ENCODE measurements at places on chromosomes 5 and 9.

- no peak for DNase-seq
These were observed 37.0 kb downstream of the MAMDC2 start for GRCh38 chr9:70080481-70081119.

GRCh38 chr9:33510262-33511183 lies 13.5 kb upstream of the ANKRD18B start:
- peak; percentile 65 for DNase-seq

- no peak for DNase-seq
These were observed 355.3 kb downstream of the KIAA0825 start for GRCh38 chr5:94263068-94263467.

DNA sequence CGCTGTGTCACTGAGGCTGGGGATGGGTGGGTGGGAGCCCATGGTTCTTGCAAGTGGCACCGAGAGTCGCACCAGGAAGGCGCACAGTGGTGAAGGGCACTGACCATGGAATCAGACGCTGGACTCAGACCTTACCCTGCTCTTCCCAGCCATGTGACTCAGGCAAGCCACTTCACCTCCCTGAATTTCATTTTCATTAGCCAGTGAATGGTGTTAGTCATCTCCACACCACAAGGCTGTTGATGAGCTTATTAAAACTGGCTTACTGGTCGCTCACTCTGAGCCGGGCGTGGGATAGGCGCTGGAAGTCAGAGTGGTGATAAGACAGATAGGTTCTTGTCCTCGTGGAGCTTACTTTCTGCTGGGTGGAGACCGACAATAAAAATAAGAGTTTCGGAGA lies 25.1 kb downstream of the FGF18 start:
- DNase-seq, result no peak

GRCh38 chr5:133404724-133405123 lies 207.6 kb downstream of the FSTL4 start:
- no peak for DNase-seq

GRCh38 chr5:8683496-8683895 lies 814.5 kb downstream of the MTRR start:
- no peak for DNase-seq

DNA sequence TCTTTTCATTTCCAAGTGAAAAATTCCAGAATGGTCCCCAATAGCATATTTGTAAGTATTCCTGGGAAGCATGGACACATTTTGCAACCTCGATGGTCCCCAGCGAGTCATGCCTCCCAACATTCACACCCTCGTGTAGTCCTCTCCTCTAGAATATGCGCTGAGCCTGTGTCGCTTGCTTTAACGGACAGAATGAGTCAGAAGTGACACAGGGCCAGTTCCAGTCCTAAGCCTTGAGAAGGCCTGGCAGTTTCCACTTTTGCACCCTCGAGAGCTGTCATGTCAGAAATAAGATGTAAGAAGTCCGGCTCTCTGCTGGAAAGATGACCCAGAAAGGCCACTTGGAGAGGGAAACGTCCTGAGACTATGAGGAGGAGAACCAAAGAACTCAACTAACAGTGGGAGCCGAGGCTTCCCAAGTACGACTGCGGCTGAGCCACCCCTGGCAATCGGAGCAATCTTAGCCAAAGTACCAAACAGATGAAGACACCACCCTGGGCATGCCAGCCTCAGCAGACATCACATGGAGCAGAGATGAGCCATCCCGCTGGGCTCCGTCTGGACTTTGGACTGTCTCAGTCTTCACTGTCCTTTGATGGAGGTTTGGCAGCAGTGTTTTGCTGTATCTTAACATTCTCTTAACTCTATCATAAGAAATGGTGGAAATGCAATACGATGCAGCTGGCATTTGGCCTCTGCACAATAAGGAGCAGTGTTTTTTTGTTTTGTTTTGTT lies 42.6 kb upstream of the GFPT2 start:
- no peak for DNase-seq

DNA sequence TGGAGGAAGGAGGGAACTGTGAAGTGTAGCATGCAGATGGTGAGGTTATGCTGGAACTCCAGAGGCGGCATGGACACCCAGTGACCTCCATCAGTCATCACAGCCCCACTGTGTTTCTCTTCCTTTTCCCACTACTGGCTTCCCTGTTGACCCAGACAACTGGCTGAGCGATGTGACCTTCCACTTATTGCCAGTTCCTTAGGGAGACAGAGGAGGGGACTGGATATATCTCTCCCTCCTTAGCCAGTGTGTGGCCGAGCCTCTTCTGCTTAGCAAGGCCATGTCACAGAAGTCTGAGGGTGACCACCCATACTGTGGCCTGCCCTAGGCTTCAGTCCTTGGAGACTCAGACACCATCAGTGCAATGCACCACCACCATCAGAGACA lies 3.0 kb upstream of the PHYKPL start:
- DNase-seq, result no peak

GRCh38 chr5:134225780-134226440 lies at the start of gene PPP2CA:
Gene PPP2CA, minus strand, starts transcription at chr5:134226073. Its CDS starts 212 bp downstream, at chr5:134225861.
- peak; percentile 99 for DNase-seq

- no peak for DNase-seq
These were observed 388.3 kb downstream of the TMEM38B start for GRCh38 chr9:106082621-106083020.

DNA sequence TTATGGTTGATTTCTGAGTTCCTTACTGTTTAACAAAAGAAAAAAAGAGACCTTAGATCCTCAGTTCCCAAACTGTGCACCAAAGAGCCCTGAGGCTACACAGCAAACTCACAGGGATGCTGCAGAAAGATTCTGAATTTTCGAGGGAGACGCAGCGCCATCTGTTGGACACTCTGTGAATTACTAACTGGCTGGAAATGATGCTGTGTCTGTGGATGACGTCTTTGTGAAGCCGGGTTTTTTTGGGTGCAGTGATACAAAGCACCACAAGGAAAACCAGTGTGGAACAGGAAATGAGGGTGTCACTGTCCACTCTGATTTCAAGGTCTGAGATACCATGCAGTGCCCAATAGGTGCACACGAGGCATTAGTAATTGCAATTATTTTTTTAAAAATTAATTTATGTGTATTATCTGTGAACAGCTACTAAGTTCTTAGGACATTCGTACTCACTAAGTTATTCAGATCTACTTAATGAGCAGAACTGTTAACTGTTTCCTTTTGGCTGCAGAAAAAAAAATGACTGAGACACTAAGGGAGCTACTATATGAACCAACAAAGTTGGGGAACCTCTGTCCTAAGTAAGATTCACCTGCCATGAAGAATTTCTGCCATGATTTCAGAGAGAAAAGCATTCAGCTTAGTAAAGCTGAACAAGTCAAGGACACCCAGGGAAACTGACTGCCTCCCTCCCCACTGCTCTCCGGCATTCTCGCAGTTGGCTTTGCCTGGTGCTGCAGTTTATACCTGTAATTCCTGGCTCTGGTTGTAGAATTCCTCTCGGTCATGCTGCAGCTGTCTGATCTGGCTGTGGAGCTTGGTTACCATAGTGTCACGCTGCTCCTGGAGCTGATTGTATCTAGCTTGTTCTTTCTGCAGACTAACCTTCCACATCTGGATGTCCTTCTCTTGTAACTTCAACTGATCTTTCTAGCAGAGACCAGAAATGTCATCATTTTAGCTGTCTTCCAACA lies 23.4 kb downstream of the SPACA9 start:
- DNase-seq, result peak; percentile 83

DNA sequence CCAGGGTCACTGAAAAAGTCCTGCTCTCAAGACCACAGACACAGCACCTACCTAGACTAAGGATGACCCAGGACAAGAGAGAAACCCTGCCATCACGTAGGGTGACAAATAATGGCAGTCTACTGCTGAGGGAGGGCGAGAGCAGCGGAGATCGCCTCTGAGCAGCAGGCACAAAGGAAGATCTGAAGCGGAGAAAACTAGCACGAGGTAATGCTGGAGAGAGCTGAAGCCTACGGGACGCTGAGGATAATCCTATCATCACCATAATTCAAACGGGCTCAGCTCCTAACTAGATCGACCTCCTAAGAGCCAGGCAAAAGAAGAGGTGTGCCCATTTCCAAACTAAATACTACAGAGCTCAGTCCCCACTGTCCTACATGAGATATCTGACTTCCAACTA lies 41.3 kb downstream of the FBXO10 start:
- no peak for DNase-seq

DNA sequence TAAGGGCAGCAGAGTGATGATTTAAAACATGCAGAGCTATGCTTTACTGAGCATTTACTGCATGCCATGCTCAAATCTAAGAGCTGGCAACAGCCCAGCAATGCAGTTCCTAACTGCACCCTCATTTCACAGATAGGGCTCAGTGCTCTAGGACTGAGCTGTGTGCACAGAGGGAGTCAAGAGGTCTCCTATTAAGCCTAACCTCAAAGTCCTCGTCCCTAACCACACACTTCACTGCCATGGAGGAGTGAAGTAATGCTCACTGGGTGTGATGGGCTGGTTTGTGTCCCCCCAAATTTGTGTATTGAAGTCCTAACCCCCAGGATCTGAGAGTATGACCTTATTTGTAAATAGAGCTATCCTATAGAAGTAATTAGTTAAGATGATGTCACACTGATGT lies 25.9 kb downstream of the BARX1 start:
- DNase-seq, result no peak

DNA sequence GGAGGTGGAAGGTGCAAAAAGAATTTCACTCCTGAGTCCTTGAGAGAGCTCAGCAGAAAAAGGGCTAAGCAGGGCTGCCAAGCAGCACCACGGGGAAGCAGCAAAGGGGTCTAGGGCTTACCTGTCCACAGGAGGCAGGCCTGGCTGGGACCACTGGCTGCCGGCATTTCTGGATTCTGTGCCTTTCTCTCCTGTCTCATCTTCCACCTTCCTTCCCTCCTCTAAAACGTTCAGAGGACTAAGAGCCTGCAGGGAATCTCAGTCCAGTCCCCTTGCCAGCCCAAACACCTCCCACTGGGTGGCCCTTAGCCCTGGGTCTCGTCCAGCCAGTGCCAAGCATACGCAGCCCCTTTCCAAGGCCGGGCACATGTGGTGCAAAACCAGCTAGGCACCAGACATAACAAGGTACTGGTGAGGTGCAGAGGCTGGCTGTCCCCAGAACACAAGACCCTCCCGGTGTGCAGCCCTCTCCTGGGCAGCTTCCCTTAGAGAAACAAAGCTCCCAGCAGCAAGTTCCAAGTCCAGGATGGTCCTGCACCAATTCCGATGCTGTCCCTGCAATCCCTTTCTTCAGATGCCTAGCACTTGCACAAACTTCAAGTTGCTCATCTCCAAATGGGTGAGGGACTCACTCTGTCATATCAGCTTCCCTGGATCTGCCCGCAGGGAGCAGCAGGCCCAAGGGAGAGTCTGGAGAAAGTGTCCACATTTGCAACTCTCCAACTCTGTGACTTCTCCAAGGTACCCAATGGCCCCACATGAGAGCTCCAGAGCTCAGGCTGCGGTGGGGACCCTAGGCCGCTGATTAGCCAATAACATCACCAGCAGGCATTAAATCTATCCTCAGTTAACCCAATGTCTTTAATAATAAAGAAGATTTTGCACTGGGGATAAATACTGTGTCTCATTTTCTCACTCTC lies 126.3 kb downstream of the C5orf15 start:
- DNase-seq, result no peak

- no peak for DNase-seq
These were observed 71.6 kb downstream of the PKD2L2 start for GRCh38 chr5:137960819-137961218.

DNA sequence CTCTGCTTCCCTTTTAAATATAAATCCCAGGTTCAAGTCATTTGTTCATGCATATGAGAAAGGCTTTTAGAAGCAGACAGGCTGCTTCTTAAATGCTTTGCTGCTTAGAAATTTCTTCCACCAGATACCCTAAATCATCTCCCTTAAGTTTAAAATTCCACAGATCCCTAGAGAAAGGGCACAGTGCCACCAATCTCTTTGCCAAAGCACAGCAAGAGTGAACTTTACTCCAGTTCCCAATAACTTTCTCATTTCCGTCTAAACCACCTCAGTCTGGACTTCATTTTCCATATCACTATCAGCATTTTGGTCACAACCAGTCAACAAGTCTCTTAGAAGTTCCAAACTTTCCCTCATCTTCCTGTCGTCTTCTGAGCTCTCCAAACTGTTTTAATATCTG lies 679.8 kb upstream of the FTMT start:
- DNase-seq, result no peak

GRCh38 chr9:91726406-91727100 lies 223.5 kb downstream of the ROR2 start:
- DNase-seq, result no peak

DNA sequence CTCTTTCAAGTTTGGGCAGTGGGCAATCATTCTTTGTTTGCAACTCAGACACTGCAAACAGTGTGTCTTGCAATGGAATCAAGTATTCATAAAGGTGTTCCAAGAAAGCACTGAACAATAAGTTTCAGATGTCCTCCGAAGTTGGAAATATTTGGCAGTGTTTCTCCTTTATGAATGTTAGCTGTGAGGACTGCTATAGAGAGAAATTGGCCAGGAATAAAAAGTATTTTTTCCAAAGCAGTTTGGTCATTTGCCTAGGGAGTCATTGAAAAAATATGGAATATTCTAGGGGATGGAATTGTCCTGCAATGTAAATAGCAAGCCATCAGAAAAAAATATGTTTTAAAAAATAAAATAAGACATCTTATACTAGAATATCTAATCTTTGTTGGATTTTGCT lies 688.6 kb upstream of the SEMA6A start:
- no peak for DNase-seq

- DNase-seq, result no peak
These were observed 59.1 kb upstream of the NIPAL4 start for GRCh38 chr5:157400741-157401495.

DNA sequence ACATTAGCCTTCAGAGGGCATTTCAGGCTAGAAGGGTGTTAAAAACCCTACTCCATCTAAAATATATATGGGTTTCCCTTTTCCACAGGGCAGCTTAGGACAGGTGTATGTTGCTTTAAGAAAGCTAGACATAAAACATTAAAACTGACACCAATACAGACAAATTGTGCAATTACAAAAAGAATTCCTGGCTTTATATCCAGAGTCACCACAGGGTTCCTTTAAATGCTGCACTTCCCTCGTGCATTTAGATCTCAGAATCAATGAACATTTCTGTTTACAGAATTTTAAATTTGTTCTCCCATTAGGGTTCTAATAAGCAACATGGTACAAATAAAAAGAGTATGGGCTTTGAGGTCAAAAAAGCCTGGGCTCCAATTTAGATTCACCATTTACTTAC lies 170.2 kb downstream of the MAPKAP1 start:
- no peak for DNase-seq

DNA sequence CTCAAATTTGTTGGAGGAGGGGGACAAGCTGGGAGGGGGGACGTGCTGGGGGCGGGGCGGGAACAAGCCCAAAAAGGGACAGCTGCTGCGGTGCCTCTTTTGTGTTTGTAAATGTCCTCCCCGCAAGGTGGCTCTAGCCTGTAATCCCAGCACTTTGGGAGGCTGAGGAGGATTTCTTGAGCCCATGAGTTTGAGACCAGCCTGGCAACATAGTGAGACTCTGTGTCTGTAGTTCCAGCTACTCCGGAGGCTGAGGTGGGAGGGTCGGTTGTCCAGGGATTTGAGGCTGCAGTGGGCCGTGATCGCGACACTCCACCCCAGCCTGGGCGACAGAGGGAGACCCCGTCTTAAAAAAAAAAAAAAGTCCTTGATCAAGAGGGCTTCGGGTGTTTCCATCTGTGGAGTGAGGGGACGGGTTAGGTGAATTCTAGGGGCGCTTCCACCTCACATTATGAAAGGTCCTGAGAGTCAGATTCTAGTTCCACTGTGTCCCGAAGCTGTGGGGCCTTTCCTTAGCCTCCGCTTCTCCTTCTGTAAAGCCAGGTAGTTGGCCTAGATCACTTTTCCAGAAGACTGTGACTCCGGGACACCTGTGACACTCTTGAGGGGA lies 779 bp upstream of the CTNNA1 start:
- no peak for DNase-seq

- no peak for DNase-seq
These were observed 99.2 kb downstream of the PRKACG start for GRCh38 chr9:68914751-68915150.

GRCh38 chr9:124038790-124039633 lies 27.4 kb downstream of the LHX2 start:
- DNase-seq, result no peak

Measured in hematopoietic multipotent progenitor cell treated with erythropoietin and hydrocortisone succinate and interleukin-3 and kit ligand, for 17 days (in vitro differentiated cells).